ENCODE measurements at places on chromosomes 11 and 22. TPM values are rescaled to one million over a fixed set of nuclear protein-coding genes. Genes with fewer than 3 reads are reported as not detected.

The OR2D2 gene
- total RNA-seq: not detected

DNA sequence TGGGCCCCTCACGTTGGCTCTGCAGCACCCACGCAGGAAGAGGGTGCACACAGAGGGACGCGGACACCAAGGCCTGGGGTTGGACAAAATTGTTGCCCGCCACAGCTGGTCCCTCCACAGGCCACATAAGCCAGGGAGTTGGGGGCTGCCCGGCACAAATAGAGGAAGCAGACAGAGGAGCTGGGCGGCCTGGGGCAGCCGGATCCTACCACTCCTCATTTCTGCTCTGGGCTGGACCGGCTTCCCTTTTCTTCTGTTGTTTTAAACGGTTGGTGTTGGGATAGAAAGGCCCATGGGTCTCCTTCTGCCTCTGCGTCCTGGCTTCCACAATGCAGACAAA, 36.4 kb upstream of the LINC01488 start:
- DNase-seq: no peak

GRCh38 chr11:124597626-124598025, 13.6 kb upstream of the PANX3 start:
- no peak for DNase-seq

DNA sequence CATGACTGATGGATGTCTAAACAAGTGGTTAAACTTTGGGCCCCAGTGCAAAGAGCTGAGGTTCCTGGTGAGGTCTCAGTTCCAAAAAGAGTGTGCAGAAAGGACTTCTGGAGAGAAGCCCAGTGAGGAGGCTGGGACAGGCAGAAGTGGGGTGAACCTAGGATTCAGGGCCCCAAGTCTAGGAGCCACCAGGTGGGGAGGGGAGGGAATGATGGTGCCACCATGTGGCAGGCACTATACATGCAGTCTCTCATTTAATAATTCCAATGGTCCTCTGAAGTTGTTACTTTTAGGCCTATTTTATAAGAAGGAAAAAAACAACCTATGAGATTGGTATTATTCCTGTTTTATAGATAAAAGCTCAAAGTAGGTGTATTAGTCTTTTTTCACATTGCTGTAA, 102.0 kb downstream of the INSC start:
- DNase-seq: no peak

- DNase-seq: no peak
These were observed 191.6 kb upstream of the CADM1 start for GRCh38 chr11:115695677-115696364.

DNA sequence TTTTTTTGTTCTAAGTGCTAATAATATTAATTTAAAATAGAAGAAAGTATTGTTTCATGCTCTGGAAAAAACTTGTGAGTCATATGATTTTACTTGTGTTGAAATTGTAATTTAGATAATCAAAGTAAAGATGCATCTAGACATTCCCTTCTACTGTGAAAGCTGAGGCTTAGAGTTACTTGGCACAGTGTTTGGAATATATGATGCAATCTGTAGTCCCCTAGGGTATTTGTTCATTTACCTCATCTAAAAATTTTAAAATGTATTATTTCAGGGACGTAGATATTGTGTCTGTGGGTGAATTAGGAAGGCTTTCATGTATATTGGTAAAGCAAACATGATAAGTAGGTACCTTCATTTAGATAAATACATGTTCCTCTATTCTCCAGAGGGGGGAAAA, 793.5 kb upstream of the CNTN5 start:
- DNase-seq: no peak

DNA sequence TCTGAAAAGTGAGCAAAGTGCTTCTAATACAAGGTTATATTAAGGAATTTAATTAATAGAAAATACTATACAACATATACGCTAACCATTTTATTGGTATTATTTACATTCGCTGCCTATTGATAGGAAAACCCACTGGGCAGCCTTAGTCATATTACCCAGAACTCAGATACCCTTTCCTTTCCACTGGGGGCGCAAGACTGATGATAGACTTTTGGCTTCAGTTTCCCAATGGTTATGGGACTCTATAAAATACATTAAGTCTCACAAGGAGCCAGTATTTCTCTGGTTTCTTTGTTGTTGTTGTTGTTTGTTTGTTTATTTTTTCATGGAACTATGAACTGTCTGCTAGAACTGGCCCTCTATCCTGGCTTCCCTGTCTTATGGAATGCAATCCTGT, 471.1 kb upstream of the KIRREL3 start:
- DNase-seq: no peak
